Stimulated activated CD8-positive, alpha-beta memory T cell treated with anti-CD3 and anti-CD28 coated beads, Interleukin-12 subunit alpha, Interleukin-12 subunit beta, amount 100 ng/mL, for 1 hour (primary cell): ENCODE measurements at places on chromosomes 2 and 18.

DNA sequence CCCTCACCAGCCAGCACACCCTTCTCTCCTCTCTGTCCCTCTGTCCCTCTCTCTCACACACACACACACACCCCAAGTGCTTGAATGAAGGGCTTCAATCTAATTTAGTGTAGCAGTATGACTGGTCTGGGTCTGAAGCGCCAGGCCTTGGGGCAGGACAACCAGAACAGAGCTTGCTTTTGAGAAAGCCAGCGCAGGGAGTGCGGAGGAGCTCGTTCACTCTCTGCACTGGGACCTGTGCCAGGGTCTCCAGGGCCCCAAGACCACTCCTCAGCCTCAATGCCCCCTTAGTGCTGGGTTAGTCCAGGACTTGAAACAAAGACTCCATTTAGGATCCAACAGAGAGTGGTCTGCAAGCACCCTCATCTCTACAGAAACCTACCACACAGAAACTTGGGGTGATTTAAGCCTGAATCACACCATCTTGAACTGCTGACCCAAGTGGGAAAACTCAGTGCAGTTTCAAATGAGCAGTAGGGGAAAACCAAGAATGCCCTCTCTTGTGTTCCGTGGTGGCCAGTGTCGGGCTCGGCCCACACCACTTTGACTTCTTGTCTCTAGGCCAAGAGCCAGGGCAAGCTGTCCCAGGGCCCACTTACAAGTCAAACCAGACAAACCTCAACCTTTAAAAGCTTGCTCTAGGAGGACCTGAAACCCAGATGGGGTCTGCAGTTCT is 66.6 kb upstream of the WIPF1 start:
- DNase-seq: no peak

GRCh38 chr2:177467646-177468045 is 75.1 kb downstream of the AGPS start:
- DNase-seq: no peak

DNA sequence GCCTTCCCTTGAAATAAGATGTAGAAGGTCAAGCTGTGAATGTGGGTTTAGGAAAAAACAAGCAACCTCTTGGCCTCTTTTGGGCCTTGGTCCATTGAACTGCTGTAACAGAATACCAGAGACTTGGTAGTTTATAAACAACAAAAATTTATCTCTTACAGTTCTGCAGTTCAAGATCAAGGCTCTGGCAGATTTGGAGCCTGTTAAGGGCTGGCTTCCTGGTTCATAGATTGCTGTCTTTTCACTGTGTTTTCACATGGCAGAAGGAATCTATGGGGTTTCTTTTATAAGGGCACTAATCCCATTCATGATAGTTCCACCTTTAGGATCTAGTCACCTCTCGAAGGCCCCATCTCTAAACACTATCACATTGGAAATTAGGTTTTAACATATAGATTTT is 20.2 kb upstream of the STK17B start:
- DNase-seq: no peak

- DNase-seq: no peak
Measured at GRCh38 chr18:50119296-50119695, 75.7 kb downstream of the MYO5B start.

- DNase-seq: no peak
Measured at GRCh38 chr2:20696366-20696765, 29.4 kb downstream of the GDF7 start.

DNA sequence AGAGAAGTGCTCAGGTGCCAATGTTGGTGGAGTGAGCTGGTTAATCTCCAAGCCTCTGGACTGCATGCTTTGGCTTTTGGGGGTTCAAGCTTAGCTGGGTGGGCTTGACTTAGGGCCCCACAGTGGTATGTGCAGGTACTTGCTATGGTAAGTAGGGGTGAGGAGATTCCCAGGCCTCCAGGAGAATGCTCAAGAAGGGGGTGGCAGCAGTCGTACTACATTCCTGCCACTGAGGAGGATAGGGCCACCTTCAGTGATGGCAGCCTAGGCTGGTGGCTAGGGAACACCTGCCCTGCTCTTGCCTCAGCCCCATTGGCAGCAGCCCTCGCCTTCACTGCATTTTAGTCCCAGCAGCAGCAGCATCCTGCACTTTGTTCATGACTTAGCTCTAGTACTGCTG is 55.6 kb upstream of the MYL1 start:
- no peak for DNase-seq

DNA sequence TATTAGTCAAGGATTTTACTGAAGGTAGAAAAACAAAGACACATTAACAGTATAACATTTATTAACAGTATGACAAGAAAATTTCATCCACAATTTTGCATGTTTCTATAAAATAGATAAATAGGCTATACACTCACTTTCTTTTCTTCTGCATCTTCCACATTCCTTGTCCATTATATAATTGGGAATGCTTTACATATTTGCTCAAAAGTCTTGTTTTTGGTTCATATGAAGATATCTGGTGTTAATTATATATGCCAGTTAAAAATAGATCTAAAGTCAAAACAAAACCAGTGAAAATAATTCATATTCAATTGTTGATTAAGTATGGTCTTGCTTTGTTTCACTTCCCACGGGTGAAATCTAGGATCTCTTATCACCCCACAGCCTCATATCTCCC is 53.4 kb downstream of the SERPINB7 start:
- no peak for DNase-seq

DNA sequence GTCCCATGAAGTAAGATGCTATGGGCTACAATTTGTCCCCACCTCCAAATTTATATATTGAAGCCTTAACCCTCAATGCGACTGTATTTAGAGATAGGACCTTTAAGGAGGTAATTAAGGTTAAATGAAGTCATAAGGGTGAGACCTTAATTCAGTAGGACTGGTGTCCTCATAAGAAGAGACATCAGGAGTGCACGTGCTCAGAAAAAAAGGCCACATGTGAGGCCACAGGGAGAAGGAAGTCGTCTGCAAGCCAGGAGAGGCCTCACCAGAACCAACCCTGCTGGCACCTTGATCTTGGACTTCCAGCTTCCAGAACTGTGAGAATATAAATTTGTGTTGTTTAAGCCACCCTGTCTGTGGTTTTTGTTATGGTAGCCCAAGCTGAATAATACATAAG is 25.5 kb upstream of the TEX44 start:
- no peak for DNase-seq

- peak; percentile 35 for DNase-seq
Measured at GRCh38 chr2:73290049-73290839, 3.1 kb downstream of the EGR4 start.

- no peak for DNase-seq
Measured at GRCh38 chr2:30400151-30400954, 46.7 kb upstream of the LCLAT1 start.

GRCh38 chr2:204950695-204951346 is 405.5 kb downstream of the PARD3B start:
- no peak for DNase-seq

- DNase-seq: no peak
Measured at GRCh38 chr2:33205693-33206434, 259.1 kb downstream of the LTBP1 start.

DNA sequence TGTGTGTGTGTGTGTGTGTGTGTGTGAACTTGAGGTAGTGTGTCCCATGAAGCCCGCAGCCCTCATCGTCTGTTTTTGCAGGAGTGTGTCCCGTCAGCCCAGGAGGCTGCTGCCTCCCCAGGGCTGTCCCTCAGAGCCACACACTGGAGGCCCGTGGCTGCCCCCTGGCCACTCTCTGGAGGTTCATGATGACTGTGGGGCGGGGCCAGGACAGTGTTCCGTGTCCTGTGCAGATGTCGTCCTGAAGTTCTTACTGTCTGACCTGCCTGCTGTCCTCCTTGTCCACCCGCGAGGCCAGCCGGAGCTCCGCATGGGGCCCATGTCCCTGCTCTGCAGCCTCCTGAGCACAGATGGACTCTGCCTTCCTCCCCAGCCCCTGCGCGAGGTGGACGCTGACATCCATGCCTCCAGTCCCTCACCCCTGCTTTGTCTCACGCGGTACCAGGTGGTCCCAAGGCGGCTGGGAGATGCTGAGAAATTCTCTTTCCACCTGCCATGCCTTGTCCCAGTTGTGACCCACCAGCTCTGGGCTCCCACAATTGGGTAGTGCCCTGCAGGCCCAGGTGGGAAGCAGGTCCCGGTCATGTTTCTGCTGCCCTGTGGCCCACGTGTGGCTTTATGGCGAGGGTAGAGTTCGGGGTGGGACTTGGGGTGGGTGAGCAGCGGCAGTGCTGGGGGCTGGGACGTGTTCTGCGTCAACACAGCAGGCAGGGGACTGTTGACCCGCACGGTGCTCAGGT is 92.8 kb downstream of the NFATC1 start:
- no peak for DNase-seq

GRCh38 chr2:64114063-64114911 is 29.9 kb downstream of the PELI1 start:
- no peak for DNase-seq

DNA sequence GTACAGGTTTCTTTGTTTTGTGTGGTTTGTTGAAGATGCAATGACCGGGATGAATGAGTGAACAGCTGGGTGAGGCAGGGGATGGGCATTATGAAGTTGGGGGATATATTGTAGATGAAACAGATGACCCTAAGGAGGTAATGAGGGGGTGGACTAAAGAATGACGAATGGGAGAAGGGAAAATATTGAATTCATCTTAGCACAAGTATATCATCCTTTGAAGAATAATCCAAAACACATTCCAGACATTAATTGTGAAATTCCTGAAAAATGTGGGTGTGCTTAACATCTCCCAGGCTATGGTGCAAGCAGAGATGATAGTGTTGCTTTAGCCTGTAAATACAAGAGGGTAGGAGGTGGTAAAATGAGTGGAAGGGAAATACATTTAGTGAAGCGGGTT is 5.8 kb downstream of the CRIM1 start:
- no peak for DNase-seq
